Immature natural killer cell (primary cell): ENCODE measurements at places on chromosomes 4 and X. TPM values are rescaled to one million over a fixed set of nuclear protein-coding genes. Genes with fewer than 3 reads are reported as not detected.
A peak's percentile ranks its signal among the peaks of the same experiment; 100 is the strongest.

GRCh38 chr4:148053298-148054003, 321.6 kb downstream of the ARHGAP10 start:
- peak overlapping the region; percentile 78 for H3K27ac ChIP-seq
- H3K27me3 ChIP-seq = no peaks in the 10 kb centered on the region
- peaks cover 76% of the 10 kb centered on the region for H3K4me1 ChIP-seq
- DNase-seq = no peak

DNA sequence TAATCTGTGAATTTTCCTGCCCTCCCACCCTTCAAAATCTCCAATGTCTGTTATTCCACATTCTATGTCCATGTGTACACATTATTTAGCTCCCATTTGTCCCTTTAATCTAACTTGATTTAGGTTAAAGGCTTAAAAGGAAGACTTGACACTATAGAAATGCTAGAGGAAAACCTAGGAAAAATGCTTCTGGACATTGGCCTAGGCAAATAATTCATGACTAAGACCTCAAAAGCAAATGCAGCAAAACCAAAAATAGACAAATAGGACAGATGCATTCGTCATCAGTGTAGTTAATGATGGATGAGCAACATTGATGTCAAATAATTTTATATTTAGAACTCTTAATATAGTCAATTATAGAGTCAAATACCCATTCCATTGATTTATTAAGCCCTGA, 36.9 kb downstream of the INTU start:
- no peak overlapping the region for H3K27ac ChIP-seq
- H3K4me3 ChIP-seq = no peak overlapping the region

DNA sequence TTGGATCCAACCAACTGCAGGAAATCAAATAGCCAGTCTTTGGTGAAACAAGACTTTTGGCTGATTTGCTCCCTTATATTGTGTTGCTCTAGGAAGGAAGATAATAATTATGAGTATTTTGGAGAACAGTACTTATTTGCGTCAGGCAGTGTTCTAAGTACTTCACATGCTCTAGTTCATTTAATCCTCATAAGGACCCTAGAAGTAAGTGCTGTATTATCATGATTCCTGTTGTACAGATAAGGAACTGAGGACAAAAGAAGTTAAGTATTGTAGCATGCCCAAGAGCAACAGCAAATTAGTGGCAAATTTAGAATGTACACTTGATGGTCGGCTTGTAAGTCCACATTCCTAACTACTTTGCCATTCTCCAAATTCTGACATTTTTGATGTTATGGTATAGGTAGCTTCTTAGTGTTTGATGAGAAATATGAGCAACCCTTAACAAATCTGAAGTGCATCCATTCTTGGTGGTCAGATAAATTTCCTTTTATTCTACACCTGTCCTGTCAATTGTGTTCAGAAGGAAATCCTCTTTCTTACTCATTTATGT, 72.0 kb downstream of the SPRY1 start:
- no peaks in the 10 kb centered on the region for H3K4me1 ChIP-seq
- no peak for DNase-seq
- H3K4me3 ChIP-seq = no peak overlapping the region
- peaks cover 4% of the 10 kb centered on the region for H3K27me3 ChIP-seq
- no peak overlapping the region for H3K27ac ChIP-seq

GRCh38 chrX:39795605-39796004, 302.2 kb downstream of the BCOR start:
- no peak for DNase-seq
- H3K4me1 ChIP-seq = no peaks in the 10 kb centered on the region
- H3K27me3 ChIP-seq = peaks cover 9% of the 10 kb centered on the region

- no peaks in the 10 kb centered on the region for H3K4me1 ChIP-seq
- H3K27ac ChIP-seq = no peak overlapping the region
- H3K27me3 ChIP-seq = no peaks in the 10 kb centered on the region
- no peak overlapping the region for H3K4me3 ChIP-seq
- DNase-seq = no peak
Measured at GRCh38 chr4:86106475-86106874, 253.4 kb downstream of the MAPK10 start.

DNA sequence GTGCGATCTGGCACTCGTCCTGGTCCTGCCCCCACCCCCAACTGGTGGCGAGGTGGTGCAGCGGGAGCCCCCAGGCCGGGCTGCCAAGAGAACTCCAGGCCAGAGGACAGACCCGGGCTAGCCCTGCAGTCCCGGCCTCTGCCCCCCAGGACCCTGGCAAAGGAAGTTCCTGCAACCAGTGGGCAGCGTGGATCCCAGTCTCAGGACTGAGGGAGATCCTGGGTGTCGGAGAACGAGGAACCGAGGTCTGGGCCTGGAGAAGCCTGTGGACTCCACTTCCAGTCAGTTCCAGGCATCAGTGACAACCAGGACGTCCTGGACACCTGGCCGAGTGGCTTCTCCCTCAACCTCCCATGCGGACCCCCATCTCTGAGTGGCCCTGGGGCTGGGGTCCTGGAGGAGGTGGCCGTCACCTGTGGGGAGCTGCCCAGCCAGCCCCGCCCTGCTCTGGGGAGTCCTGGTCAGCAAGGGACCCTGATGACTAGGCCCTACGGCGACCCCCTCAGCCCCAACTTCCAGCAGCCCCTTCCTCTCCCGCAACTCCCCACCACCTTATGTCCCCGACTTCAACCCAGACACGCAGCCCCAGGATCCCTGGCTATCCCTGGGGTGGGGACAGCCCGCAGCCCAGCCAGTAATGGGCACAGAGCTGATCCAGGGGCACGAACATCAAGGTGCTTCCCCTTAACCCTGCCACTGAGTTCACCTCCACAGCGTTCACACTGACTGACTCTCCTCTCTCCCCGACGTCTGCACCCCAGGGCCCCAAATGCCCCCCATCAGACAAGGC, 53.7 kb upstream of the NKX1-1 start:
- H3K27ac ChIP-seq = no peak overlapping the region
- peaks cover 5% of the 10 kb centered on the region for H3K27me3 ChIP-seq
- H3K4me1 ChIP-seq = no peaks in the 10 kb centered on the region
- H3K4me3 ChIP-seq = no peak overlapping the region
- DNase-seq = no peak

GRCh38 chr4:25635501-25635900, 20.1 kb upstream of the SLC34A2 start:
- no peaks in the 10 kb centered on the region for H3K36me3 ChIP-seq
- no peak overlapping the region for H3K4me3 ChIP-seq
- H3K27ac ChIP-seq = no peak overlapping the region
- H3K27me3 ChIP-seq = peaks cover 7% of the 10 kb centered on the region
- DNase-seq = no peak

DNA sequence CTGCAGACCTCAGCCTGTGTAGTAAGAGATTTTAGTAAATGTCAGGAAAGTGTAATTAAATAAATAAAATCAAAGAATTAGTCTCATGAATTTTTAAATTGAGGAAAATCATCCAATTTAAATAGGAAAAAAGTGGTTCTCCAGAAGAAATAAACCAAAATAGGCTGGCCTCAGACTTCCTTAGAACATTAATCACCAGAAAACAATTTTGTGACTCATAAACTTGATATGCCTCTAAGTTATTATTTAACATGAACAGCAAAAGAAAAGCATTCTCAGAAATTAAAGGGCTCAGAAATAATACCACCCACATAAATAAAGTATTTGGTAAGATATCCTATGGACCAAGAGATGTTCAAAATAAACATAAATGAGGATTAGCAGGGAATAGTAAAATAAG, 14.3 kb downstream of the FAM47B start:
- no peaks in the 10 kb centered on the region for H3K36me3 ChIP-seq
- DNase-seq = no peak
- H3K4me3 ChIP-seq = no peak overlapping the region

DNA sequence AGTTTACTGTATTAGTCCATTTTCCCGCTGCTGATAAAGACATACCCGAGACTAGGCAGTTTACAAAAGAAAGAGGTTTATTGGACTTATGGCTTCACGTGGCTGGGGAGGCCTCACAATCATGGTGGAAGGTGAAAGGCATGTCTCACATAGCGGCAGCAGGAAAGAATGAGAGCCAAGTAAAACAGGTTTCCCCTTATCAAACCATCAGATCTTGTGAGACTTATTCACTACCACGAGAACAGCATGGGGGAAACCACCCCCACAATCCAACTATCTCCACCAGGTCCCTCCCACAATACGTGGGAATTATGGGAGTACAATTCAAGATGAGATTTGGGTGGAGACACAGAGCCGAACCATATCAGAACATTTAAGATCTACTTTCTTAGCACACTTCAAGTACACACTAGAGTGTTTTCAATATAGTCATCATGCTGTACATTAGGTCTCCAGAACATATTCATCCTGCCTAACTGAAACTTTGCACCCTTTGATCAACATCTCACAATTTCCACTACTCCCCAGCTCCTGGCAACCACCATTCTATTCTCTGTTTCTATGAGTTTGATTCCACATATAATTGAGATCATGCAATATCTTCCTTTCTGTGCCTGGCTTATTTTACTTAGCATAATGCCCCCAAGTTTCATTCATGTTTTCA, 341.0 kb downstream of the ARHGAP24 start:
- no peaks in the 10 kb centered on the region for H3K27me3 ChIP-seq
- H3K27ac ChIP-seq = no peak overlapping the region
- no peak for DNase-seq
- H3K4me1 ChIP-seq = no peaks in the 10 kb centered on the region
- H3K36me3 ChIP-seq = no peaks in the 10 kb centered on the region

DNA sequence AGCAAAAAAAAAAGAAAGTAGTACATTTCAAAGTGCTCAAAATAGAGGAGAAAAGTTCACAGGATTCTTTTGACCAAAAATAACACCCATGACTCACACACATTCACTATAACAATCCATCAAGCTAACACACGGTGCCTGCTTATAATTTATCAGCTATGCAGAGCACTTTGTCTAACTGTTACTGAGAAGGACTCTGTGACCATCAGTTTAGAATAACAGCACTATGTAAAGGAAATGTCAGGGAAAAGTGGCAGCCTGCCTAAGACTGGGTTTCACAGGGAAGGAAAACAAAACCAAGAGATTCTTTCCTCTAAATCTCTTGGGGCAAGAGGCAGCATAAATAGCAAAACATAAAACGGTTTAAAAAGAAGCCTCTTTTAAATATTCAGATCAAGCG, 54.8 kb downstream of the CCDC149 start:
- H3K36me3 ChIP-seq = peaks cover 3% of the 10 kb centered on the region
- no peaks in the 10 kb centered on the region for H3K4me1 ChIP-seq
- DNase-seq = no peak

DNA sequence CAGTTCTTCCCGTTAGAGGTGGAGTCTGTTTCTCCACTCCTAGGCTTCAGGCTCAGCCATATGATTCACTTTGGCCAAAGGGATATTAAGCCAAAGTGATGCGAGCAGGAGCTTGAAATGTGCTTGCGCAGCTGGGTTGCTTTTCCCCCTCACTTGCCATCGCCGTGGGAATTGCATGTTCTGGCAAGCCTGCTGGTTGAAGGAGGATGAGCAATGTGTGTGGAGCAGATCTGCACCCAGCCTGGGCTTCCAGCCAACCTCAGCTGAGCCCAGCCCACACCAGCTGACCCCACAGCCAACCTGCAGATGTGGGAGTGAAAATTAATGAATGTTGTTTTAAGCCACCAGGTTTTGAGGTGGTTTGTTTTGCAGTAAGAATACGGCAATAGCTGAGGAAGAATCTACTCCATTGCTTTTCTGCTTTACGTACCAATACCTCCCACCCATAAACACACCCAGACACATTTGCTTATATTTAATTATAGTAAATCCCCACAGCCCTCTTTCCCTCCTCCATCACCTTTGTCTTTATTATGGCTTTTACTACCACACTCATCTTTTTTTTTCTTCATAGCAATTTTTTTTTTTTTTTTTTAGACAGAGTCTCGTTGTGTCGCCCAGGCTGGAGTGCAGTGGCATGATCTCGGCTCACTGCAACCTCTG, 132.8 kb upstream of the FUNDC1 start:
- no peaks in the 10 kb centered on the region for H3K36me3 ChIP-seq
- no peak for DNase-seq
- H3K4me1 ChIP-seq = no peaks in the 10 kb centered on the region
- no peak overlapping the region for H3K27ac ChIP-seq
- no peak overlapping the region for H3K4me3 ChIP-seq

- H3K36me3 ChIP-seq = peaks cover 61% of the 10 kb centered on the region
- no peak for DNase-seq
- H3K27ac ChIP-seq = no peak overlapping the region
- H3K4me1 ChIP-seq = no peaks in the 10 kb centered on the region
- no peak overlapping the region for H3K4me3 ChIP-seq
Measured at GRCh38 chrX:1743105-1743504, 128.2 kb downstream of the ASMT start.

DNA sequence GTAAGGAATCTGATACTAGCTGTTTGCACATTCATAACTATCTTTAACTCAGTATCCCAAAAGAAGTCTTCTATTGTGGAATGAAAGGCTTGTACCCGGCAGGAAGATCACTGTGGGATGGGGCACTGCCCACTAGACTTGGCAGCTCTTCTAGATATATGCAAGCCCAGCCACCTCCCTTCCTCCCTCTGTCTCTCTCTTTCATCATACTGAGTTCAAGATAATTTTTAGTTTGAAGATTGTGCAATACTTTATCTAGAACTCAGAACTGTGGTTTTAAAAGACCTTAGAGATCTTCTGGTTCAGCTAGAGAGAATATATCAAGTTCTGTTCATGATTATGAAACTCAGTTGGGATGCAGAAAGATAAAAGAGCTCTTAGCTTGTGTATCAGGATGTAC, 22.5 kb upstream of the GPR34 start:
- H3K4me3 ChIP-seq = no peak overlapping the region
- no peak for DNase-seq
- peak overlapping the region; percentile 40 for H3K27ac ChIP-seq

DNA sequence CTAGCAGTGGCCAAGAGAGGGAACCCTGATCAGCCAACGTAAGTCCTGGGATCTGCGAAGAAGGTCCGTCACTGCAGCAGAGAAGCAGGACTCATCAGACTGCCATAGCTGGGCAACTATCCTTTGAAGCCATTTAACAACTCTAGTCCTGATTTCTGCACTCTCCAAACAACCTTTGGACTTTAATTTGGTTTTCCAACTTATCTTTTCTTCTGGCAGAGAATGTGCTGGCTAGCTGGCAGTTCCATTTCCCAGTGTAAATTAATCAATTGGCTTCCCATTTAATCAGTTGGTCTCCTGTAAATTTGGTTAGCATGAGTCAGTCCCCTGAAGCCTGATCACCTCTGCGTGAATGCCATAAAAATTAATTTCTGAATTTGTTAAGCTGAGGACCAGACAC, 153.7 kb upstream of the GPR101 start:
- no peak overlapping the region for H3K4me3 ChIP-seq
- H3K36me3 ChIP-seq = no peaks in the 10 kb centered on the region
- no peak overlapping the region for H3K27ac ChIP-seq
- no peaks in the 10 kb centered on the region for H3K4me1 ChIP-seq
- H3K27me3 ChIP-seq = peaks cover 2% of the 10 kb centered on the region

Gene GRIA3
- polyA plus RNA-seq = not detected

Gene ZNF157
- not detected for polyA plus RNA-seq

Gene ANK2
- polyA plus RNA-seq = not detected

Gene FGF5
- polyA plus RNA-seq = not detected

Gene KLF8
- polyA plus RNA-seq = 2.7 TPM

Gene KCTD8
- not detected for polyA plus RNA-seq
